ENCODE measurements at places on chromosomes 11 and 22.

- no peak for DNase-seq
Measured at GRCh38 chr11:13339195-13340153, 61.9 kb downstream of the BMAL1 start.

- no peak for DNase-seq
Measured at GRCh38 chr11:72776844-72777754, 16.7 kb downstream of the STARD10 start.

- no peak for DNase-seq
Measured at GRCh38 chr22:29695129-29695926, 24.5 kb upstream of the CABP7 start.

DNA sequence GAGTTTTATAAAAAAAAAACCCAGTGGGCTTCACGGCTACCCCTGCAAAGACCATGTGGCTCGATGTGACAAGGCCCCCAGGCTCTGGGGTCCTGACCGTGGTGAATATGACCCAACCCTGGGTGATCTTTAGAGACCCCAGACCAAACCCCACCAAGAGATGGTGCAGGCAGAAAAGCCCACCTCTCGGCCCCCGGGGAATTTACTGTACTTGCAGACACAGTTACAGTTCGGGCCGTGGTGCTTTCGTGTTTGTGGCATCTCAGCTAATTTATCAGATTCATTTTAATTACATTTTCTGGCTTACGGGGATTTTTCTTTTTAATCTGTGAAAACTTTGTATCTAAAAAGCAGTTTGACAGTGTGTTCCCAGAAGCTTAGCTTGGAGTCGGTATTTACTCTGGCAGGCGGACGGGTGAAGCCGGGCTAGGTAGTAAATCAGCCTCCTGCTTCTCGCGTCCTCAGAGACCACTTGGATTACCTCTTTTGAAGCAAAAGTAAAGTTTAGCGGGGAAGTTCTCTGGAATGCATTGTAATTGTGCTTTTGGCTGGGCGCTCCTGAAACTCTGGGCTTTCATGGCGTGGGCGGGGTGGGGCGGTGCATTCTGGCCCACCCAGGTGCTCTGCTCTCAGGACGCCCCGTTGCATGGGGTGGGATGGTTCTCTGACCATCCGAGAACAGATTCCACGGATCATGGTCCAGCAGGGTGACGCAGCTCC lies 25.3 kb downstream of the ANO1 start:
- DNase-seq, result no peak

DNA sequence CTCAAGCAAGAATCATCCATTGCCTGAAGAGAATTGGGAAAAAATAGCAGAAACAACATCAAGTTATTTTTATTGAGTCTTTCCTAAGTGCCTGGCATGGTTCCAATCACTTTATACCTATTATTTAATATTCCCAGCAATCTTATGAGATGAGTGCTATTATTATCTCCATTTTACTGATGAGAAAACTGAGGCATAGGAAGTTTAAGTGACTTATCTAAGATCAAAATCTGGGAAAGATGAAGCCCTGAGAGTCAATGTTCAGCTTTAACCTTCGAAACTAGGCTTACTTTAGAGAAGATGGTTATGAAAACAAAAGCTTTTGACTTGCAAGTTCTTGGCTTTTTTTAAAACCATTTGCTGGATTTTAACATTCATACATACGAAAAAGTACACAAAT lies 141.6 kb downstream of the APIP start:
- no peak for DNase-seq

DNA sequence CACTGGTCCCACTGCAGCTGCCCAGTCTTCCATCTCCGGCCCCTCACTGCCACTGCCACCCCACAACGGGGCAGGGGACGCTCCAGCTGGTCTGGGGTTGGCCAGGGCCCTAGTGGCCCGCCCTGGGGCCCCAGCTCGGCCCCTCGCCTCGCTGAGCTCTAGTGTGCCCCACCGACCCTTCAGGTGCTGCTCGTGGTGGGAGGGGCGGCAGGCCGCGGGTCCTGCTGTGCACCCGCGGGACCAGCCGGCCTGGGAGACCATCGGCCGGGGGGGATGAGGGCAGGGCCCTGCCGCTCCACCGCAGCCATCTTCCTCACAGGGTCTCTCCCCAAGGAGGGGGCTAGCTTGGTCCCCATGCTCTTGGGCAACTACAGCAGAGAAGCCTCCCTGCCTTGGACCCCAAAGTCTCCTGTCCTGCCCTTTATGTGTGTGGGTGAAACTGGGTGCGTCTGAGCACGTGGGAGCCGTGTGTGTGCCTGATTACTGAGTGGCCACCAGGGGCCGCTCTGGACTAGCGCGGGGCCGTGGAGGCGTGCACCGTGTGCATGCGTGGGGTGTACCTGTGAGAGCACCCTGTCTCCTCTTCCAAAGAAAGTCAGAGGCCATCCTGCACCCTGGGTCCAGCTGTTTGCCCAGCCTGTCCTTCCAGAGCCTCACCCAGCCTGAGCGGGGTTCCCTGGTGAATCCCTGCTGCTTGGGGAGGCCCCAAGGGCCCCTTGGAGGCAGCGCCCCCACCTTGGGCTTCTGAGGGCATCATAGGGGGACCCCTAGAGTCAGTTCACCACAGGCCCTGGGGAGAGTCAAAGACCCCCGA lies 6.0 kb upstream of the ACR start:
- DNase-seq, result no peak

DNA sequence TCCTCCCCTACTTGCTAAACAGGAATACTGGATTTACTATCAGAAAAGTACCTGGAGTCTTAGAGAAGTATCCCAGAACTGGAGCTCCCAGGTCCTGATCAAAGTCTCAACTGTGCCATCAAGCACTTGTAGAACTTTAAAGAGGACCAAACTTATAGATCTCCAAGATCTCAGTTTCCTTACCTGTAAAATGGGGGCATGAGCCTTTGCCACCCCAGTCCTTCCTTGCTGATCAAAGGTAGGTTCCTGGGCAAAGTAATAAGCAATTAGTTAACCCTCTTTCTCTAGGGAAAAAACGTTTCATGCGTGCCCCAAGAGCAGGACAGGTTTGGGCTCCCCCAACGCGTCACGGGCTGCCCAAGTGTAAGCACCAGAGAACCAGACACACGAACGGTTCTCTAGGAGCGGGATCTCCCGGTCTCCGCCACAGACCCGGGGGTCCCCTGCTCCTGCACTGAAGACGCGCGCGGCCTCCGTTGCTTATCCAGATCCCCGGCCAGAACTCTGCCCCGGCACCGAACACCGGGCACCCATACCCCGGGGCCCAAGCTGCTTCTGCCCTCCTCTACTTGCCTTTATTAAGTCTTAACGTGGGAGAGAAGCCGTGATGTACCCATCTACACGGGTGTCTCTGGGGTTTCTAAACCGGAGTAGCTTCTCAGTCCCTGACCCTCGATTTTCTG lies 505 bp downstream of the ZNF214 start:
- DNase-seq, result no peak
